ENCODE measurements at places on chromosomes 5 and 9.

DNA sequence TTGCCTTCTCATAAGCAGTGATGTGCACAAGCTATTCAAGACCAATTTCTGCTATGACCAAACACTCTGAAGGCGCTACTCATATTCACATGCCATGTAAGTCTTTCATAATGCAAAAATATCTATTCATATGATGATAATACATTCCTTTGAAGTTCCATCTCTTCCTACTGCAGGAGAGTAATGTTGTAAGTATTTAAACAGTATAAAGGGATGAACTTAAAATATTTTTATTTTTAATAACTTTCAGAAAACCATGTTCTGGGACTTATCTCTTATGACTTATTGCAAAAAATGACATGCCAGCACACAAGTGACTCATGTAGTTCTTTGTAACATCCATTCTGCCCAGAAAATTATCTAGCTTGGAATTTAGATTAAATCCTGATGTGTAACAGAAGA is 376.4 kb downstream of the KCTD16 start:
- no peak for DNase-seq

DNA sequence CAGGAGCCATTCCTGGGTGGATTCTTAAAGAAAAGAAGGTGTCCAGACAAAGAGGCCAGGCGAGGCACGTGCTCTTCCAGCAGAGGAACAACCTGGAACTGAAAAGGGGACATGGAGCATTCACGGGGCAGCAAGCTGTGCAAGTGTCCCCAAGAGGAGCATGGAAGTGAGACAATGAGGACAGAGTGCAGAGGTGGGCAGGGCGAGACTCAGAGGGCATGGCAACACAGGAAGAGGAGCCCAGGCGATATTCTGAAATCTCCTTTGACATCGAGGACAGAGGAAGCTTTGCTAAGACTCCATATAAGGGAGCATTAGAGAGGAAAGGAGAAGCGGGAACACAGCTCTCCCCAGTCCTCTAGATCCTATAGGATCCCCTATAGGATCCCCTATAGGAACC is 29.4 kb upstream of the SPATA31E1 start:
- DNase-seq = no peak

- DNase-seq = no peak
Measured at GRCh38 chr5:178476972-178477754, 113.0 kb downstream of the COL23A1 start.

- peak; percentile 20 for DNase-seq
Measured at GRCh38 chr9:107784235-107784958, 294.8 kb upstream of the KLF4 start.

- DNase-seq = no peak
Measured at GRCh38 chr5:66511491-66511890, 84.7 kb upstream of the MAST4 start.

- DNase-seq = no peak
Measured at GRCh38 chr9:86500667-86501435, 146.6 kb upstream of the TUT7 start.

- no peak for DNase-seq
Measured at GRCh38 chr5:145233461-145233860, 601.7 kb downstream of the PRELID2 start.

DNA sequence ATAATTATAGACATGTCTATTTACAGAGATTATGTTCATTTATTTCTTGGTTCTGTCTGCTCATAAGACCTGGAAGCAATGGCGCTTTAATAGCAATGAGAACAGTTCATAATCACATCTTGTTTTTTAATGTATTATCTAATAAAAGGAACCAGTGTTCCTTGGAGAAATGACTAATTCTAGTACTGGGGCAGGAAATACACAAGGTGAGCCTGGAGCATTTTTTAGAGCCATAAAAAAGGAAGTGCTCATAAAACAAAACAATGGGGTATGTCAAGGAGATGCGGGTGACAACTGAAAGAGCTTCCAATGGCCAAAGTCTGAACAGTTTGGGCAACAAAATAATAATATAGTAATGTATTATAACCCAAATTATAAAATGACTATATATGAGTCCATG is 531.9 kb upstream of the CHD1 start:
- DNase-seq = no peak

DNA sequence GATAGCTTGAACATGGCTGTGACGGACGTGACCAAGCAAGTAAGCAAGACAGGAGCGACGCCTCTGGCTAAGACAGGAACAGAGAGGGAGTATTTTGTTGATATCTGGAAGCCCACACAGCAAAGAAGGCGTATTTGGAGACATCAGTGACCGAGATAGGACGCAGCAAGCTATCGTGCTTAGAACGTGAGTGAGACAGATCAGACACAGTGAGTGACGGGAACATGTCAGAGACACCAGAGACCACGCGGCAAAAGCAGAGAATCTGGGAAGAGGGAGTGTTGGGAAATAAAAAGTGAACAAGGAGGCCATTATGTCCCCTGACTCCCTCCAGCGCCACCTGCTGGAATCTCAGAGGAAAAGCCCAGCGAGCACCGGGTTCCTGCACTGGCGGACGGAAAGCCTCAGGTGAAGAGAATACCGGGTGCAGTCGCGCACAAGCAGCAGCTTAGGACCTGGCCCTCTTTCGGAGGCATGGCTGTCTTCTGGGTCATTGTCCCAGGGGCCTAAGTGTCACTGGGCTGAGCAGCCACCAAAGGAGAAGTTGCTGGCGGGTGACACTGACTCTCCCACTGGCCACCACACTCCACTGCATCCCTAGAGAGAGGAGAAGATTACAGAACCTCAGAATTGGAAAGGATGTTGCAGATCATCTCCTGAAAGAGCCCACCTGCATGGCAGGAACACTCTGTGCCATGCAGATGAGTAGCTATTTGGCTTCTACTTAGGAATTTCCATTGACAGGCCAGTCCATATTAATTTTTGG is 99.1 kb downstream of the FBXO38 start:
- peak; percentile 52 for DNase-seq

DNA sequence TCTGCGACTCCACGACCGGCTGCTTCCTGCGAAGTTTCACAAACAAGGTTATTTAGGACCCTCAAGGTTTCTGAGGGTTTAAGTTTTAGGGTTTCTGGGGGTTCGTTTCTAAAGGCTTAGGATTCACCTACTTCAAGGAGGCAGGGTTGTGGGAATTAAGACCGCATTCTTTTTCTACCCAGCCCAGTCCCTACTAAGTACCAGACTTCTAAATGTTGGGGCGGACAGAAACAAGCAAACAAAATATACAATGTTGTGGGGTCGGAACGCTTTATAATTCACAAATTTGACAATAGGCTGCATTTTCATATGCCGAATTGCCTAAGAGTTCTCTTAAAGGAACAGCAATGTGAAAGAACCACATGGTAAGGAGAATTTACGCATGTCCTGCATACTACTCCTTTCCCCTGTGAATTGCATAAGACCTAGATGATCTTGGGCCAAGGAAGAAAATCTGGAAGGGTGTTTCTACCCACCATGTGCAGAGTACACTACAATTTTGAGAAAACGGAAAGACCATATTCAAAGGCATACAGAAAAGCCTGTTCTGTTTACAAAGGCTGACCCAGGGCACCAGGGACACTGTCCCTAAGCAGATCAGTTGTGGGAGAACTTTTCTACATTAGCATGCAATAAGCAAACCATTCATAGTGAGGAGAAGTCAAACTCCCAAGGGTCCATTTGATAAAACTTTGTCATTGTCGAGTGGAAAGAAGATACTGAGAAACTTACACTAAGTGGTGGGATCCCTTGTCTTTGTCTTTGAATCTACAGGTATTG is 457.3 kb downstream of the RAB3C start:
- DNase-seq = no peak

GRCh38 chr5:151088986-151089385 is 8.2 kb upstream of the TNIP1 start:
- DNase-seq = no peak

GRCh38 chr9:115195912-115196311 is 78.0 kb upstream of the TNC start:
- DNase-seq = no peak

GRCh38 chr5:144249755-144250464 is 79.2 kb downstream of the KCTD16 start:
- no peak for DNase-seq

DNA sequence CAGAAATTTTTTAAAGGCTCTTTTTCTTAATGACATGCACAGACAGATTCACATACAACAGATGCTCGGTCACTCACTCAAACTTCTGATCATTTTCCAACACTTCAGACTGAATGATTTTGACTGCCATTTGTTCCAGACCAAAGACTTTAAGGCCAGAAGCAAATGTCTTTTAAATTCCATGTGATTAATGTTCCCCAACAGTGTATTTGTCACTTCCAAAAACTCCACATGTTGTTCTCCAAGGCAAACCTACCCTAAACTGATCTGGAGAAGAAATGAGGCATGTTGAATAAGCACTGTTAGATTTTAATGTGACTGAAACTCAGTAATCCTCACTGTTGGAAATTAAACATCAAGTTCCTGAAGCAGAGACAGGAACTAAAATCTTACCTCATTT is 366.7 kb downstream of the GABRG2 start:
- no peak for DNase-seq

DNA sequence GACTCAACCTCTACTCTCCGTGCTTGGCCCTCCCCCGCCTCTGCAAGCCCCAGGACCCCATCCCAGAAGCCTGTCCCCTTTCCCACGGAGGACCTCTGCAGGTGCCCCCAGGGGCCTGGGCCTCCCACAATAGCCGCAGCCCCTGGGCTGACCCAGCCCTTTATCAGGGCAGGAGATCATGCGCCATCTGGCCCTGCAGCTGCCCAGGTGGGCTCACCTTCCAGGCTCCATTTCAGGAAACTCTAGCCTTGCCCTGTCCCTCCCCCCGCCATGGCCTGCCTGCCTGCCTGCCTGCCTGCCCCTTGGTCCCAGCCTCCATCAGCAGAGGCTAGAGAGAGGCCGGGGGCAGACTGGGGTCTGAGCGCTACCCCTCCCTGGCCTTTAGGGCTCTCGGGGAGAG is 48.7 kb downstream of the ASS1 start:
- no peak for DNase-seq

DNA sequence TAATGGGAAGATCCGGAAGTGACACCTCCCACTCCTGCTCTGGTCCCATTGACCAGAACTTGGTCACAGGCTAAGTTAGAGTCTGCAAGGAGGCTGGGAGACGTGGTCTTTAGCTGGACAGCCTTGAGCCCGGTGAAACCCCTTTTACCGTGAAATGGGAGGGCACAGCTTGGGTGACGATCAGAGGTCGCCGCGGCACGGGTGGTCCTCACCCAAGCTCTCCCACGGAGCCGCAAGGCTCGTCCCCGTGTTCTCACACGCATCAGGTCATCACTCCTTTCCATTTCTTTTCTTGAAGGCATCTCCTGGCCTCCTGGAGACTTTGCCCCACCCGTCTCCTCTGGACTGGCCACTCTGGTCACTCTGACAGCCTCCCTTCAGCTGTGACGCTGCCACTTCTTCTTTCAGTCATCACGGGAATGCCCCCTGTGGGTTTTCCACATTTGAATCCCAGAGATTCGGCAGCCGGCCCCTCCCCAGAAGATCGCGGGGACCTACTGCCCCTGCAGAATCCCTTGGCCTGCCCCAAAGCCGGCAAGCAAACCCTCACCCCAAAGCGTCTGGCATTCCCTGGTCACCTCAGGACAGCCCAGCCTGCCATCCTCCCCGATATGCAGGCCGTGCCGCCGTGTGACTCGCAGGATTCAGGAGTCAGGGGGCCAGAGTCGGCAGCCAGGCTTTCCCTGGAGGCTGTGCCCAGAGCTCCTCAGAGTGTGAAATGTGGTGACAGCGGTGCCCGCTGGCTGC is 18.9 kb upstream of the EGFL7 start:
- DNase-seq = no peak

GRCh38 chr5:5165541-5166002 is 25.4 kb downstream of the ADAMTS16 start:
- DNase-seq = no peak

DNA sequence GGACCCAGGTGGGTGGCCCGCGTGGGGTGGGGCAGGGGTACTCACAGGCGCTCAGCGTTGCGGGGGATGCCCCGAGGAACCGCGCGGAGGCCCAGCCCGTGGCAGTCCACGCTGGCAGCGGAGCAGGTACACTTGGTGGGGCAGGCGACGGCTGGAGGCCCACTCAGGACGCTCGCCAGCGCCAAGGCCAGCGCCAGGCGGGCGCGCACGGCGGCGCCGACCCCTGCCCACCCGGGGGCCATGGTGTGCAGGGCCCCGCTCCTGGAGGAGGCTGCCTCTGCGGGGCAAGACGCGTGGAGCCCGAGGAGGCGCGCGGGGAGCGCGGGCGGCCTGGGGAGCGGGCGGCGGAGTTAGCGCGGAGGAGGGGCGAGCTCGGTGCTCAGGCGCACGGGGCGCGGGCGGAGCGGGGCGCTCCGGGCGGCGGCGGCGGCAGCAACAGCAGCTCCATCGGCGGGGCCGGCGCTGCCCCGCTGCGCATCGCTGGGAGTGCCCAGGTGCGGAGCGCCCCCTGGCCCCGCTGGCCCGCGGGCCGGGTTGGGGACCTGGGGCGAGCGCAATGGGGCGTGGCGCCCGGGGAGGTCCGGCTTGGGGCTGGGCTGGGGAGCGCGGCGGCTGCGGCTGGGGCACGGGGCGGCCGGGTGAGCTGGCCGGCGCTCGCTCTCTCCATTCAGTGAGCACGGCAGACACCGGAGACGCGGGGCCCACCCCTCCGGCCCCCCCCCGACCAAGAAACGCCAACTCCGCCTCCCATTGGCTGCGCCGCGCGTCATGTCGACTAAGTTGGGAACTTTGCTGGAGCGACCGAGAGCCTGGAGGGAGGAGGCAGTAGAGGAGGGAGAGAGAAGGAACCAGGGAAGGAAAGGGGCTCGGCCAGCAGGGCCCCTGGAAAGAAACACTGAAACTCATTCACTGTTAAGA is at the start of gene SLIT3:
Gene SLIT3, minus strand, starts transcription at position 672 of the 918 bp plus-strand sequence. Its CDS starts 430 bp downstream, at position 242.
- peak; percentile 76 for DNase-seq

DNA sequence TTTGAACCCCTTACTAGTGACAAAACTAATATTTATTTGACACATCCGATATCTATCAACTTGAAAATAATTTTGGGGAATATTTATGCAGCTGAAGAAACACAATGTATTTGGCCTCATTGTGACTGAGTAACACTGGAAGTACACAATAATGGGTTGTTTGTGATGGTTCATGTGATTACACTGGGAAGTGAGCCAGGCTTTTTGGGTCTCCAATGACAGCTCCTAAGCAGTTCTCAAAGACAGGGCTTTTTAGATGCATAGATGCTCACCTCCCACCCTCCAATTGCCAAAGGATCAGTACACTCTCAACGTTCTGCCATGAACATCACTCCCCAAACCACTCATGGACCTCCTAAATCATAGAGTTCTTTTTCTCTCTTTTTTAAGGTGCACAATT is 170.0 kb downstream of the SLC24A2 start:
- DNase-seq = no peak

DNA sequence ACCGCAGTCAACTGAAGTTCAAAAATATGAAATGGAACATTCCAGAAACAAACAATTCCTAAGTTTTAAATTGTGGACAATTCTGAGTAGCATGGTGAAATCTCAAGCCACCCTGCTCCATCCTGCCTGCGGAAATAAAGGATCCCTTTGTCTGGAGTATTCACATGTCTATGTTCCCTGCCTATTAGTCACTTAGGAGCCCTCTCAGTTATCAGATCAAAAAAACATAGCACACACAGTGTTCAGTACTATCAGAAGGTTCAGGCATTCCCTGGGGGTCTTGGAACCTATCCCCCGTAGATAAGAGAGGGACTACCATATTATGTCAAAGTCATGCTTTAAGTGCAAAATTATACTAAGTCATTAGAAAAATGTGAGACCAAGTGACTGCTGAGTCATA is 300.8 kb downstream of the SEMA5A start:
- no peak for DNase-seq
